ENCODE measurements at places on chromosomes 7 and 10. TPM values are rescaled to one million over a fixed set of nuclear protein-coding genes. Genes with fewer than 3 reads are reported as not detected.

- no peak for DNase-seq
Observed at GRCh38 chr7:16207321-16207720, 214.0 kb downstream of the CRPPA start.

CELF2 gene
- total RNA-seq = 28.7 TPM

- no peak for DNase-seq
Observed at GRCh38 chr7:35727571-35727970, 32.6 kb upstream of the HERPUD2 start.

- DNase-seq = no peak
Observed at GRCh38 chr7:28479507-28479947, 67.2 kb downstream of the CREB5 start.

COL28A1 gene
- total RNA-seq = 0.92 TPM

GRCh38 chr10:103627111-103627892 is 133.8 kb downstream of the NEURL1 start:
- DNase-seq = no peak

- DNase-seq = no peak
Observed at GRCh38 chr10:71745664-71746250, 26.2 kb upstream of the C10orf105 start.

- no peak for DNase-seq
Observed at GRCh38 chr10:90481326-90481923, 376.4 kb downstream of the HTR7 start.

DNA sequence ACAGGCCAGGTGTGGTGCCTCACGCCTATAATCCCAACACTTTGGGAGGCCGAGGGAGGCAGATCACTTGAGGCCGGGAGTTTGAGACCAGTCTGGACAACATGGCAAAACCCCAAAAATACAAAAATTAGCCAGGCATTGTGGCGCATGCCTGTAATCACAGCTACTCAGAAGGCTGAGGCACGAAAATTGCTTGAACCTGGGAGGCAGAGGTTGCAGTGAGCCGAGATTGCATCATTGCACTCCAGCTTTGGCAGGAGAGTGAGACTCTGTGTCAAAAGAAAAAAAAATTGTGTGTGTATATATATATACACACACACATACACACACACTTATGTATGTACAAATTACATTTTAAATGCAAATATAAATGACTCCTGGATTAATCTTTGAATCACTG is 76.8 kb upstream of the LRRN3 start:
- DNase-seq = no peak

COL17A1 gene
- 1.9 TPM for total RNA-seq

PRLHR gene
- total RNA-seq = not detected

CAMK2B gene
- 0.17 TPM for total RNA-seq

GRCh38 chr10:13949844-13950542 is 363.2 kb downstream of the PRPF18 start:
- DNase-seq = no peak

All from H9 (cell line).